Activated naive CD4-positive, alpha-beta T cell treated with anti-CD3 and anti-CD28 coated beads, Interleukin-2, amount 10 ng/mL, durations not matched to agents 7 days and 5 days (primary cell): ENCODE measurements at places on chromosomes 1 and 21.
A peak's percentile ranks its signal among the peaks of the same experiment; 100 is the strongest.

GRCh38 chr1:3892748-3893147, 7.3 kb downstream of the C1orf174 start:
- no peak for DNase-seq

DNA sequence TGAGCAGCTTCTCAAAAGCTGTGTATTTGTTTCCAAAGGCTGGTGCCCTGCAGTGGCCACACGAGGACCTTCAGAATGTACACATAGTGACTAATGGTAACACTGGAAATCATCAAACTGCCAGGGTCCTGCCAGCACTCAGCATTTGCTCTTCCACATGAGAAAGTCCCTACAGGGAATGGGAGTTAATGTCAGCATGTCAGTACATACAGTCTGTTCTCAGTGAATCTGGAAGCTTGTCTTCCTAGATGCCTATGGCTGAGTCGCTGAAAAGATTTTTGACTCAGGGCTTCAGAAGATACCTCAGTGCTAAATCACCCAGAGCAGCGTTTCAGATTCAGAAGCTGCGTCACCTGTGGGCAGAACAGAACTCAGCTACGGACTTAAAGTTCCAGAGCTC, 108.2 kb downstream of the CDC7 start:
- DNase-seq, result no peak

DNA sequence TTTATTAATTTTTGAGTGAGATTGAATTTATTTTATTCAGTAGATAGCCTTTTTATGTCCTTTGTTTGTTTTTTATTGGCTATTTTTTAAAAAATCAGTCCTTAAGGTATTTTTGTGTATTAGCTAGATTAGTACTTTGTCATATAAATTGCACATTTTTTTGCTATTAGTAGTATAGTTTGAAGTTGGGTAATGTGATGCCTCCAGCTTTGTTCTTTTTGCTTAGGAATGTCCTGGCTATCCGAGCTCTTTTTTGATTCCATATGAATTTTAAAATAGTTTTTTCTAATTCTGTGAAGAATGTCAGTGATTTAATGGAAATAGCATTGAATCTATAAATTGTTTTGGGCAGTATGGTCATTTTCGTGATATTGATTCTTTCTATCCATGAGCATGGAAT, 80.4 kb downstream of the MAN1A2 start:
- no peak for DNase-seq

GRCh38 chr1:201355471-201355870, 22.0 kb downstream of the TNNT2 start:
- no peak for DNase-seq

GRCh38 chr1:232368821-232369321, 261.1 kb downstream of the SIPA1L2 start:
- DNase-seq, result no peak

DNA sequence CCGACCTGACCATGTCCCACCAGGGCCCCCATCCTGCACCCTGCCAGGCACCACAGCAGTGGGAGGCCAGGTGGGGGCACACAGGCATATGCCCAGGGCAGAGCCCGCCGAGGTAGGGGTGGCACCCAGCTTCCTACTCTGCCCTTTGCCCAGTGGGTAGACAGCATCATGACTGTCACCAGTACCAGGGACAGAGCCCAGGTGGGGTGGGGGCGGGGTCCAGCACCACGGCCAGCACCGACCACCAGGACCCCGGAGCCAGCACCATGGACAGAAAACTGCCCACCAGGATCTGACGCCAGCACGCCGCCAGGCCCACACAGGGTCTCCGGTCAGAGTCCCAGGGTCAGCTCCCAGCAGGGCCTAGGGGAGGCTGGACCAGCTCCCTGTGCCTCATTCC, 3.8 kb downstream of the TAS1R3 start:
- no peak for DNase-seq

DNA sequence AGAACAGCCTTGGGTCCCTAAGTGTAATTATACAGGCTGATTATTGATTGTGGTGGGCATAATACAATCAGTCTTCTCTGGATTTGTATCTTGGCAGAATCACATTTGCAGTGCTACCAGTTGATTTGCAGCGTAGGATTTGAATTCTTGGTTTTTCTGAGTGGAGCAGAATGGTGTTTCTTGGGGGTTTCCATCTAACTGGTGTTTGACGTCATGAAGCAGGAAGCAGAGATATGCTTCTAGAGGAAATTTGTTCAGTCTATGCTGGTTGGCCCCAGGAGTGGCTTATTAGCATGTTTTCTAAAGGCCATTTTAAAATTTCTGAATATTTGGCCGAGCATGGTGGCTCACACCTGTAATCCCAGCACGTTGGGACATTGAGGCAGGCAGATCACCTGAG, 3.4 kb downstream of the CTTNBP2NL start:
- no peak for DNase-seq

DNA sequence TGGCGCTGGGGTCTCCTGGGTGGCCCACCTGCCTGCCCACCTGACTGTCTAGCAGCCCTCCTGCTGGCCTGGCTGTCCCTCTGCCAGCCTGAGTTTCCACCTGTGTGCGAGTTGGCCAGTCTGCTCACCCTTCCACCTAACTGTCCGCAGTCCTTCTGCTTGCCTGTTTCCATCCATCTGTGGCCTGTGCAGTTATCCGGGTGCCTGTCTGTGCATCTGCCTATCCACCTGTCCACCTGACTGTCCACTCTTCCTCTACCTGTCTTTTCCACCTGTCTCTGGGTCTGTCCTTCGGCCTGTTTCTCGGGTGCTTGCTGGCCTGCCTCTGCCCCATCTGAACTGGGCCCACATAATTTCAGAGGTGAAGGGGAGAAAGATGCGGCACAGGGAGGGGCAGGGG, 1.9 kb downstream of the KCNQ4 start:
- no peak for DNase-seq

- DNase-seq, result no peak
Observed at GRCh38 chr1:226960256-226960655, 20.2 kb downstream of the COQ8A start.

- no peak for DNase-seq
Observed at GRCh38 chr1:35447278-35447677, 109.9 kb downstream of the KIAA0319L start.

DNA sequence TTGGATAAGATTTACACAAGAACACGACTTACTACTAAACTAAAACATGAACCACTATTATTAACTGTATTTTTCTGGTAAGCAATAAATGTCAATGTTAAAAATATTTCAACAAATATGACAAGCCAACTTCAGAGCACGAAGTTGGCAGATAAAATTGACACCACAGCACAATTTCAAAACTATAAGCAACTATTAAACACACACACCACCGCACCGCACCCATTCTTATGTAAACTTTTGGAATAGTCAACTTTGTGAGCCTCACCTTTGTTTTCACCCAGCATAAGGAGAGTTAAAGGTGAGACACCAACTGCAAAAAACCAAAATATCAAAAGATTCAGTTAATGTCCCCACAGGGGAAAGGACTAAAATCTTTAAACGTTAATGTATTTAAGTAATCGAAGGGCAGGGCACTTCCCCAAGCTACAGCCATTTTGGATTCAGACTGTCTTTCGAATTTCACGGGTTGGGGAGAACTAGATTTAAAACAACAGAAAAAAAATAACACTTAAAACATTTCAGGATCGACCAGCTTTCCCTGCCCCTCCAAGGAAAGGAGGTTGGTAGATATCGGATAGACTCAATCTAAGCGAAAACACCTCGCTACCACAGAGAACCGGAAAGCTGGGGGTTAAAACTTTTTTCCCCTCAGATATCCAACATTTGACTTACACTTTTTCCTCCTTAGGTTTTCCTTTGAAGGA, 872 bp downstream of the GPBP1L1 start:
- no peak for DNase-seq

- DNase-seq, result no peak
Observed at GRCh38 chr1:200954434-200954833, 59.7 kb downstream of the INAVA start.

GRCh38 chr1:219367496-219367895, 193.8 kb downstream of the LYPLAL1 start:
- DNase-seq, result no peak

DNA sequence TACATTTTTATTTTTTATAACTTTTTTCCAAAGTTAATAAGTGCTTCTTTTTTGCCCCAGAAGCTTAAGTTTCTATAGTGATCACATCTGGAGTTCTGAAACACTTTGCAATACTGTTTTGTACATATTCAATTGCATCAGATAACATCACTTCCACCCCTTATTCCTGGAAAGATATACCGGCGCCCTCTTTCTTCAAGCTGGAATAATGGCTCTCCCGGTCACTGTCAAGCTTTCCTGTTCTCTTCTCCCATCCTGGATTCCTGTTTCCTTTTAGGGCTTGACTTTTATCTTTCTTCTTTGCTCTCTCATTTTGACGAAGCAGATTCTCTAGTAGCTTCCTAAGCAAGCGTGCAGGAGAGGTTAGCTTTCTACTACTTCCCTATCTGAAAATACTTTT, 1866.8 kb downstream of the MRPL39 start:
- no peak for DNase-seq

DNA sequence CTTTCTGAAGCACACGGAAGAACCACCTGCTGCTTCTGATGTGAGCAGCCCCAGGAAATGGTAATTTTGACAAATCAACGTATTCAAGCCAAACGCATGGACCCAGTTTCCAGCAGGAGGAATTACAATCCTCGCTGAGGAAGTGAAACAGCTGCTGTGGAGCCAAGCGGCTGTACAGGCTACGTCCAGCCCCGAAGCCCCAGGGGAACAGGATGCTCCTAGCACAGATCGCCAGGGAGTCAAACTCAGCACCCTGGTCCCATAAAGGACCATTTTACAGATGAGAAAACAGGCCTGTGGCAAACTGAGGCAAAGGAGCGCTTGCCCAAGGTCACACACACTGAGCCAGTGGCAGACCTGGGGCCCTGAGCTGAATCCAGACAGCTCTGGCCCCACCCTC, 108.0 kb downstream of the PTPRU start:
- DNase-seq, result no peak

- no peak for DNase-seq
Observed at GRCh38 chr1:203037509-203038190, 11.4 kb downstream of the PPFIA4 start.

- DNase-seq, result no peak
Observed at GRCh38 chr1:230165536-230165935, 98.5 kb downstream of the GALNT2 start.

GRCh38 chr1:26009796-26010447, 11.7 kb upstream of the EXTL1 start:
- DNase-seq, result no peak

- peak; percentile 88 for DNase-seq
Observed at GRCh38 chr1:211654838-211655787, 20.3 kb downstream of the NEK2 start.

DNA sequence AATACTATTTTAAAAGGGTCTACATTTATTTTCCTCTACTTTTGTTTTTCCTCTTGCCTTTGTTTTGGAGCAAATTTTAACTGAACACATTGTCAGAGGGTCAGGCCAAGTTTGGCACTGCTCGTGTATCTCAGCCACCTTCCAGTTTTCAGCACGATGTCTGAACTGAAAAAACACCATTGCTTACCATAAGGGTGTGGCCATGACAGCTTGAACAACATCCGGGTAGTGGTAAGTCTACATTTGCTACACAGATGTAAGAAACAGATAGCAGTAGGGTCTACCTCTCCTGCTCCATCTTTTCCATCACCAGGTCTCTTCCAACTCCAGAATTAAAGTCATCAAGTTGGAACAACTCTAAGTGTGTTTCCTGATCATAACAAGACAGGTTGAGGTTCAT, 4.2 kb downstream of the HIVEP3 start:
- peak; percentile 53 for DNase-seq

GRCh38 chr1:3320246-3321152, 134.0 kb upstream of the ARHGEF16 start:
- no peak for DNase-seq

- peak; percentile 66 for DNase-seq
Observed at GRCh38 chr1:179883040-179883744, 1.1 kb downstream of the TOR1AIP1 start.

DNA sequence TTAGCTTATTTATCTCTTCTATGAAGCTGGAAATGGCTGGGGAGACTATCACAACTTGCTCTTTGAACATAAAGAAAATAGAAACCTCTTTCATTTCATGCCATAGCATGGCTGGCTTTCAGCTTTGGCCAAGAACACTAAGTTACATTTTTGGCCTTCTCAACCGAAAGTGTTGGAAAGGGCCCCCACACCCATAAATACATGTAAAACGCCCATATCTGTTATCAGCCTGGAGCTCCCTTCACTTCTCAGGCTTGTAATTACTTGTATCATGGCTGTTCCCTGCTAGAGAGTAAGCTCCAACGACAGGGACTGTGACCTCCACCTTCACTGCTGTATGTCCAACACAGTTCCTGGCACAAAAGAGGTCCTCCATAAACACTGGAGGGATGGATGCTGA, 12.7 kb upstream of the EIF4G3 start:
- no peak for DNase-seq

- DNase-seq, result no peak
Observed at GRCh38 chr1:226584164-226584563, 35.6 kb downstream of the STUM start.

GRCh38 chr1:91621360-91621759, 120.7 kb downstream of the CDC7 start:
- no peak for DNase-seq

DNA sequence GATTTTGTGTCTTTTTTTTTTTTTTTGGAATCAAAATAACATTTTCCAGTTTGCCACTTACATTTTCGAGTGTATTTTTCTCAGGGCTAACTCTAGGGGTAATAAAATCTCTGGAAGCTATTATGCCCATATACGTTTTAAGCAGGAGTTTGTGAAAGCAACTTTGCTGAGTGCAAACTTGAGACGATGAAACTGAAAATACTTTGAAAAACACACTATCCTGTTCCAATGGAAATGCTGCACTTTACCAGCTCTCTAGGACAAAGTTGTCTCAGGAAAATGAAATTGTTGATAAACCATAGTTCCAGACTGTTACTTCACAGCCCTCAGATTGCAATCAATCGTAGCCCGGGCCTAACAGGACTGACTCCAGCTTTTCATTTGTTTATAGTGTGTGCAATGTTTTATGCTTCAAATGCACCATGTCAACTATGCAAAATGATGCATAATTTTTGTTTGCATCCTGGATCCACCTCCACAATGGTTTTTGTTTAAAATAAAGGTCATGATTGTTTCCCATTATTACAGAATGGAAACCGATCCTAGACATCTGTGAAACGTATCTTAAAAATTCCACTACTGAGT, 220.6 kb upstream of the PKN2 start:
- DNase-seq, result no peak

GRCh38 chr1:17141441-17142197, 22.4 kb upstream of the PADI2 start:
- DNase-seq, result no peak

GRCh38 chr1:51190961-51191360, 45.1 kb upstream of the RNF11 start:
- no peak for DNase-seq

GRCh38 chr1:228860911-228861831, 125.9 kb downstream of the RHOU start:
- no peak for DNase-seq

DNA sequence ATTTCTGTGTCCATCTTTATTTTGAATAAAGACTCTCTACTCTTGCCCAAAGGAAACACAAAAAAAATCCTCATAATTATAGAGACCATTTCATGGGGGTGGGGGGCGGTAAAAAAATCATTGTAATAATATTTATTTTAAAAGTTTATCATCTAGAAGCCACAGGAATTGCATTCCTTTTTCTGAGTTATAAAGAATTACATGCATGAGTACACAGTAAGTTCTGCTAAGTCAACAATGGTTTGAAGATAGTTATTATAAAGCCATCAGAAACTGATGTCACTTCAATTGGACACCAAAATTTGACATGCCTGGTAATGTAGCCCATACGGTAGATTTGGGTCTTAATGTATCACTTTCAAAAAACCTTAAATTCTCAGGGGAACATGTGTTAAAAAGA, 478.1 kb upstream of the NR5A2 start:
- no peak for DNase-seq
